Stimulated activated CD4-positive, alpha-beta T cell treated with anti-CD3 and anti-CD28 coated beads, Interleukin-1b, Interleukin-23, amount 100 ng/mL, for 48 hours (primary cell): ENCODE measurements at places on chromosomes 12 and 14.

DNA sequence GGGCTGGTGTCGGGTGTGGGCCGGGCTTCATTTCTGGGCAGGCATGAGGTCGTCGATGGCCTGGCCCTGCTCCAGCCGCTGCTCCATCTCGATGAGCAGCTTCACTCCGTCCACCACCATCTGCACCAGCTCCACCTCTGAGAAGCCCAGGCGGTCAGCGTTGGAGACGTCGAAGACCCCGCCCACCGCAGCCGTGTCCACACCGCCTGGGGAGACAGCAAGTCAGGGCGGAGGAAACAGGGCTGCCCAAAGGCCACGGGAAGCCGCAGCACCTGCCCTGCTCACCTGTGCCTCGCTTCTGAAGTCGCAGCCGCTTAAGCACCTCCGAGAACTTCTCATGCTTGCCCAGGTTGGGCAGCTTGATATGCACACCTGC lies 2.8 kb downstream of the CKB start:
- no peak for DNase-seq

- no peak for DNase-seq
Observed at GRCh38 chr12:72261885-72262284, 10.3 kb upstream of the TRHDE start.

DNA sequence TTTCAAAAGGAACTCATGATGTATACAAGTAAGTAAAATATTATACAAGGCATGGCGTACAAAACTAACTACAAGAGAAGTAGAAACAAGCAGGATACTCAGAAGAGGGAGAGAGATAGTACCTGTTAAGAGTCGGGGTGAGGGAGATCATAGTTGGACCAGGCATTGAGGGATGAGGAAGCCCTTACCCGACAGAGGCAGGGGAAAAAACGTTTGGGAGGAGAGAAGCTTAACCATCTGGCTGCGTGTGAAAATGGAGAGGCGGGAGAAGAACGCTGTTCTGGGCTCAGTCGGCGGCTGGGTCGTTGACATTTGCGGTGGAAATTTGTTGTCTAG lies 575 bp upstream of the FMNL3 start:
- no peak for DNase-seq

DNA sequence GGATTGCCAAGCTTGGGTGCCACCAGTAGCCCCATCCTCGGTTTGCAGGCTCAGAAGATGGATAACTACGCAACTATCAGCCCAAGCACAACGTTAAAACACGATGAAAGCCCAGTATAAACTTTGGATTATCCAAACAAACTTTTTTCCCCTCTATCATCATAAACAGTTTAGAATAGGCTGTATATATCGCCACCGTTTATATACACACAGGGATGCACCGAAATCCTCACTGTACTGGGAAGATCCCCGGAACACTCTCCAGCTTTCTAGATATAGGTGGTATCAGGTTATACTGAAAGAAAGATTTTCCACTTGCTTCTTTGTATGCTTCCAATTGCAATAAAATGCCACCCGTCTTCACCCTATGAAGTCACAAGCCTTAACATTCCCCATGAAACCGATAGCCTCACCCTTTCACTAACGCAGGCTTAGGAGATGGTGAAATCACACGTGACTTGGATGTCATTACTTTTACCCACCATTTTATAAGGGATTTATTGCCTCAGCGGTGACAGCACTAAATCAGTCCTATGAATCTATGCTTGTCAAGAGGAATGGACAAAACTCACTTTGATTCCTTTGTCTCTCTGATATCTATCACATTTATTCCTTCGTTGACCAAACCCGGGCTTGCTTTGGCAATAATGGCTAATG lies 207.6 kb upstream of the FOXN3 start:
- DNase-seq: no peak

DNA sequence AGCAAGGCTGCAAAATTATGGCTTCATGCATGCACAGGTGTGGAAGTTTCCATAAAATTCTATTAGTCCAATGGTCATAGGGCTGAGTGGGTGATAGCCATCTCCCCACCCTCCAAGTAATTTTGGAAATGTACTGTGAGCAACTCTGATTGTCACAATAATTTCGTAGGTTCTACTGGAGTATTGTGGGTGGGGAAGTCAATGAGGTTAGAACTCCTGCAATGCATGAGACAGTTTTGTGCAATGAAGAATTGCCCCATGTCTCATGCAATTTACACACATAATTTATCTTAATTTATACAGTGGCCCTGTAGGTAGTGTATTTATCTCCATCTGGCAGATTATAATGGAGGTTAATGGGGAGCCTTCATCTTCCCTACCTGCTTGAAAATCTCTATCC lies 20.5 kb downstream of the IFNG start:
- no peak for DNase-seq

DNA sequence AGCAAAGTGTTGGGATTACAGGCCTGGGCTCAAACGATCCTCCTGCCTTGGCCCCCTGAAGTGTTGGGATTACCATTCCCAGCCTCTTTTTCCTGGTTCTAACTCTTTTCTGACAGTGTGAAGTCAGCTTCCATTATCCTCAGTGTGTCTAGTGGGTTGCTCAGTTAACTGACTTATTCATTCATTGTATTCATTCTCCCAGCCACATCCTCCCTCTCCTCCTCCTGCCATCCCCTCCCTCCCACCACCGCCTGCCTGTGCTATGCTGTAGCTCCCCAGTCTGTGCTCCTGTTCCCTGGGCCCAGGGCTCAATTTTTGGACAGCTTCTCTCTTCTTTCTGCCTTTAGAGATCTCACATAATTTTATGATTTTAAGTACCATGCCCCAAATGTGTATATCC lies 19.4 kb downstream of the ATP6V0A2 start:
- DNase-seq: no peak

DNA sequence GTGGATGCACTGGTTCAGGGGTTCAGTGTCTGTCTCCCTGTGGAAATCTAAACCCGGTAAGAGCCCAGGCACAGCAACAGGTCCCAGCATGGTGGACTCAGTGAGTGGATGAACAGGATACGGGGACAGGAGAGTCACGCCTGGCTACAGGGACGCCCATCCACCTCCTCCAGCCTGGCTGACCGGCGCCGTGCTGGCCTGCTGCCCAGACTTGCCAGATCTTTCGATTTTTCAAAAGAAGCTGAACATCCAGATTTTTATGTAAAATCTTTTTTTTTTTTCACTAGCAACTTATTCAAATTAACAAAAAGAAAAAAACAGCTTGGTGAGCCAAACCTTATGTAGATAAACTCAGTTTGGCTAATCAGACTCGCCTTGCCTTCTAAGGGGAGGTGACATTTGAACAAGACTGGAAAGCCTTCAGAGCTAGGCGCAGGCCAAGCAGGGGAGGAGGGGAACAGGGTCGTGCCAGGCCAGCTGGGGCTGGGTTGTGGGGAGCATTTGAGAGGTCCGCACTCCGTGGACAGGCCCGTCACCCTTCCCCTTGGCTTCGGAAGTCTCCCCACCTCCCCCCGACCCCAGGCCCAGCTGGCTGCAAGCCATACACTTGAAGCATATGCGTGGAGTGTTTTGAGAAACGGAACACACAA lies 87.8 kb upstream of the NCOR2 start:
- DNase-seq: no peak

GRCh38 chr14:106396999-106397398 lies 870.6 kb downstream of the TMEM121 start:
- no peak for DNase-seq

GRCh38 chr14:102574281-102575159 lies 17.9 kb upstream of the RCOR1 start:
- DNase-seq: no peak

- no peak for DNase-seq
Observed at GRCh38 chr14:55136241-55136640, 7.2 kb downstream of the LGALS3 start.

DNA sequence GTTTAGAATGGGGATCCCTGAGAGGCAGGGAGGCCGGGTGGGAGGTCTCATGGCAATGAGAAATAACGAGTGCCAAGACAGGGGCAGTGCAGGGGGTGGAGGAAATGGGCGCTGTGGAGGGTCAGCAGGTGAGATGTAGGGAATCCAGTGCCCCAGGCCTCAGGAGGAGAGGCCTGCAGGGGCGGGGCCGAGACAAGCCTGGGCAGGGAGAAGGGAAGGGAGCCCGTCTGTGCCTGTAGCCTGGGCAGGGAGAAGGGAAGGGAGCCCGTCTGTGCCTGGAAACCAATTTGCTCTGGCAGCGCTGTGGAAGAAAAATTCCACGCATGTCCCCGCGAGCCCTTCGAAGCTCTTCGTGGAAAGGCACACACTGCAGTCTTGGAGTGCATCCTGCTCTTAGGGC lies 10.6 kb upstream of the NCOR2 start:
- DNase-seq: no peak

DNA sequence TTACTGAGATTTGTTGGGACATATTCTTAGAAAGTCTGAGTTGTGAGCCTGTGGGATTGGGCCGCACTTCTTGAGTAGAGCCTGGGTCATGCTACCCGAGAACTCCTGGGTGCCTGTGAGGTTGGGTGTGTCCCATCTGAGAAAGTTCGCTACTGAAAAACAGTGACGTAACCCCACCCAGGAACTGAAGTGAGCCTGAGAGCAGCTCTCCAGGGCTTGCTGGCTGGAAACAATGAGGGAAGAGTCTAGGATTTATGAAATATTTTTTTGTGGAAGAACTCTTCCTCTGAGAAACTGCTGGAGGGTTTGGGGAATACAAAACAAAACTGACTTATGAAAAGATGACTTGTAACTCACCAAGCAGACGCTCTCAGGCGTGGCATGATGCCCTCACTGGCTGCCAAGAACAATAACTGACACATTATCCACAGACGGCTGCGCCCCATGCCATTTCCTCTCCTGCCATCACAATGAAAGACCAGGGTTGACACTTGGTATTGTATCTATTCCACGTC lies 69.2 kb downstream of the RASSF3 start:
- DNase-seq: peak; percentile 55

- DNase-seq: no peak
Observed at GRCh38 chr12:55631733-55632132, 5.0 kb upstream of the OR10P1 start.
